ENCODE measurements at places on chromosomes 3 and 15.

DNA sequence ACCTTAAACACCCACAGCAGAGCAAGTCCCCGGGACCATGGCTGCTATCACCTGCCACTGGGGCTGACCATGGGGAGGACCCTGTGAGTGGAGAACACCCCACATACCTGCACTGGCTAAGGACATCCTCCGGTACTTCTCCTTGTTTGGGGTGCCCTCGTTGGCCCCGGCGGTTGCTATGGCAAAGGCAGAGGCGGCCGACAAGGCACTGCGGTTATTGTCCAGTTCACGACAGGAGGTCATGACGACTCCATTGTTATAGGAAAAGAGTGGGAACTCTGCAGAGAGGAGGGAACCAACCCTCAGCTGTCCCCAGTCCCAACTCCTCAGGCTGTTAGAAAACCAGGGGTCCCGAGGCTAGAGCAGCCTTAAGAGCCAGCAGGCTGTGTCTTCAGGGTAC, 54.8 kb upstream of the CTSH start:
- DNase-seq = no peak

- DNase-seq = no peak
These were observed 242.8 kb upstream of the LYSMD4 start for GRCh38 chr15:99976000-99976399.

DNA sequence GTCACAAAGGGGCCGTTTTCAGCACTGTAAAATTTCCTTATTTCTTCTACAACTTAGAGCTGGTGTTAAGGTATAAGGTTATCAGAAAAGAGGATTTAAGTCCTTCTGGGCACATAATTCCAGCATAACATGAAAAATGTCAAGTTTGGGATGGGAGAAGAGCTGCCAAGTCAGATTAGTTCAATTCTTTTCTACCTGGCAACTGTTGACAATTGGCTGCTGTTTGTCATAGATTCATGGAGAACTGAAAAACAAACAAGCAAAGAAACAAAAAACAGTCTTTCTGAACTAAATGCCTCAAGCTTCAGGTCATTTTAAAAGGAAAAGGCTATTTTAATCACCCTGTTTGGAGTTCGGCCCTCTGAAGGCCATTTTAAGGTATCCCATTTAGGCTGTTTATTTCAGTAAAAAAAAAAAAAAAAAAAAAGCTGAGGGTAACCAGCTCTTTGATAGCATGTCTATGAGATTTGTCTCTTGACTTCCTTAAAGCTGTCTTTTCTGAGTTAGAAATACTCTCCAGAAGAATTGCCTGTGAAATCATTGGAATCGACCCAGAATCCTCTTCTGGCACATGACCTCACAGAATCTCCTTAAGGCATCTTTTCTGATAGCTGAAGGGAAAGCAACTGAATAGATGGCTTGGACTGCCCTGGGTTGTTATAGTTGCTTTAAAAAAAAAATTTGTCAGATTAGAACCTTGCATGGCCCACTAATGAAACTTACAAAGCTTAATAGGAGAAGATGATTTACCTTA, 173.3 kb downstream of the SEMA6D start:
- DNase-seq = no peak

DNA sequence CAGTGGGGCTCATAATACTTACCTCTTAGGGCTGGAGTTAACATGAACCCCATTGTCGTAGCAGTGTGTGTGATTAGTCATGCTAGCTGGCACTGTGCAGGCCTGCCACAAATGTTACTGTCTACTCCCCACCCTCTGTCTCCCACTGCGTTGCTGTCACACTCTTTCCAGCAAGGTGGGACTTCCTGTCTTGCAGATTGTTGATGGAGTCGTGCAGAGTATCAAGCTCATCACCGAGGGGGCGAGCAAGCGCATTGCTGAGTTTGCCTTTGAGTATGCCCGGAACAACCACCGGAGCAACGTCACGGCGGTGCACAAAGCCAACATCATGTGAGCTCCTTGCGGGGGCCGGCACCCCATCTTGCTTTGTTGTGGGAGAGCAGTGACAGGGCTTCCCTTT, 12.9 kb downstream of the IDH3A start:
- DNase-seq = peak; percentile 37

- DNase-seq = no peak
These were observed 184.5 kb downstream of the STAG1 start for GRCh38 chr3:136567599-136568188.

DNA sequence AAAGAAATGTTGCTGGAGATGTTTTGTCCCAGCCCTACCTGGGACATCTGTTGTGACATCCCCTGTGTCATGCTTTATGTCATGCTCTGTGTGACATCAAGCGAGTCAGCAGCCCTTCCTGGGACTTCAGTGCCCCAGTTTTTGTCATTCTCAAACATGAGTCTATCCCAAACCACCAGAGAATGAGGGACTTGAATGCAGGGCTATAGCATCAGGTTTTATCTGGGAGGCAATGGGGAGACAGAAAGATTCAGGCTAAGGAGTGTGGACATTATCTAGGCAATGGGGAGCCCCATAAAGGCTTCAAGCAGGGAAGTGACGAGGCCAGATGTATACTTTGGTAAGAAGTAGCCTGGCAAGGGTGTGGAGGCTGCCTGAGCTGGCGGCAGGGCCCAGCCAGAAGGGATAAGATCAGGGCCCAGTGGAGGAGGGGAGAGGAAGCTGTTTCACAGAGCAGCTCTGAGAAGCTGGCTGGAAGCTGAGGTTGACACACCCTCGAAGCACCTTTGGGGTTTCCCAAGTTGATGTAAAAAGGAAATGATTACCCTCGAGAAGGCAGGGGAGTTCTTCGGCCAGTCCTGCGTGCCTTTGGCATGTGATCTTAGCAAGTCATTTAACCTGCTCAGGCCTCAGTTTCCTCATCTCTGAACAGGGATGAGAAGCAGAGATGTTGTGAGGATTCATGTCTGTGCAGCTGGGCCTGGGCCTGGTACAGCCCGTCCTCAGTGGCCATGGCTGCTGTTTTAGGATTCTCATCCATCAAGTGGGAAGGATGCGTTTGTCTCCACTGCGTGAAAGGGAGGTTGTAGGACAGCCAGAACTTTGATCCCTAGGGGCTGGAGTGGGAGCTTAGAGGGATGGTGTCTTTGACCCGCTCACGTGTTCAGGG, 34.3 kb downstream of the IRAK2 start:
- DNase-seq = peak; percentile 54

DNA sequence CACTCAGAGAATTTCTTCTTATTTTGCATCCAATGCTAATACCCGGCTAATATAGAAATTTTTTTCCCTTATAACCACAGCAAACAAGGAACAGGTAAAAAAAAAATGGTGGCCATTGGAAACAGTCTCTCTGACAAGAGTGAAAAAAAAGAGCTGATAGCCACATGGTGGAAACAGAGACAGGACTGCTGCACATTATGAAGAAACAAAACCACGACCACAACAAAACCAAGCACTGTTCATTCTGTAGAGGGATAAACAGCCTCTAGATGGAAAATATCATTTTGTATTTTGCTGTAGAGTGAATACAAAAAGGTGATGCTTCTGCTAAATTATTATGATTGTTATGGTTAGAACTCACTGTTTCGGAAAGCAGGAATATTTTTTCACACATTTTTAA, 686.2 kb downstream of the NLGN1 start:
- DNase-seq = no peak

DNA sequence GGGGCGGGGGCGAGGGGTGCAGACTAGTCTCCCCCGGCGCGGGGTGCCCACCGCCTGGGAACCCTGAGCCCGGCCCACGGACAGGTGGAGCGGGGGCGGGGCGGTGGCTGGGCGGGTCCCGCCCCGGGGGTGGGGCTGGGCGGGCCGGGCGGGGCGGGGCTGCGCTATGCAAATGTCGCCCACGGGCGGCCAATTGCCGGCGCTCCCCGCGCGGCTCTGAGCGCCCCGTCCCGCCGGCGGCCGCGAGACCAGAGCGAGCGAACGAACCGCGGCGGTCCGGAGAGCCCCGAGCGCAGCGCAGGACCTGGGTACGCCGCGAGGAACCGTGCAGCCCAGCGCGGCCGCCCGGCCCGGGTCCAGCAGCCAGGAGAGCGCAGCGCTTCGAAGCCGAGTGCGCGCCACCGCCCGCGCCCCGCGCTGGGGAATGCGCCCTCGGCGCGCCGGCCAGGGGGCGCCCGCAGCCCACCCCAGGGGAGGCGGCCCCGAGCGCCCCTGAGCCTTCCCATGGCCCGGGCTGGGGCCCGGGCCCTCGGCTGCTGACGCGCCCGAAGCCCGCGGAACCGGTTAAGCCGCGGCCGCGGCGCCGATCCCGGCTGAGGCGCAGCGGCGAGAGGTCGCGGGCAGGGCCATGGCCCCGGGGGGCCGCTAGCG, at the start of gene SEMA3F:
SEMA3F (plus strand) TSS at position 485 of the 651 bp plus-strand sequence. CDS start 4,299 bp downstream, outside the sequence.
- DNase-seq = peak; percentile 57
